ENCODE measurements at places on chromosomes 12 and 14.

DNA sequence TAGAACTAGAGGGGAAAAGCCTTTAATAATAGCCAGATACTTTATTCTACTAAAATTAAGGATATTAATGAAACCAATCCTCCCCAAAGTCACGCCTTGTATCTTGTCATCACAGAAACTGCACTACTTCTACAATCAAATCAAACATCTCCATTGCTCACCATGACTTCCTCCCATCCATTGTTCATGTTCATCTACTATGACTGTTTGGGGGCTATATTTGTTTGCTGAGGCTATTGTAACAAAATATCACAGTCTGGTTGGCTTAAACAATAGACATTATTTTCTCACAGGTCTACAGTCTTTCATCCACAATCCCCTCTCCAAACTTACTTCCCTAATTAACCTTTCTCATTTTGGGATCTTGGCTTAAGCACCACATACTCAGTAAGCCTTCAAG is 193.6 kb upstream of the FSCB start:
- DNase-seq, result no peak

- no peak for DNase-seq
Measured at GRCh38 chr14:81889529-81889928, 355.9 kb upstream of the SEL1L start.

GRCh38 chr12:86261578-86261977 is 5.4 kb upstream of the MGAT4C start:
- no peak for DNase-seq

DNA sequence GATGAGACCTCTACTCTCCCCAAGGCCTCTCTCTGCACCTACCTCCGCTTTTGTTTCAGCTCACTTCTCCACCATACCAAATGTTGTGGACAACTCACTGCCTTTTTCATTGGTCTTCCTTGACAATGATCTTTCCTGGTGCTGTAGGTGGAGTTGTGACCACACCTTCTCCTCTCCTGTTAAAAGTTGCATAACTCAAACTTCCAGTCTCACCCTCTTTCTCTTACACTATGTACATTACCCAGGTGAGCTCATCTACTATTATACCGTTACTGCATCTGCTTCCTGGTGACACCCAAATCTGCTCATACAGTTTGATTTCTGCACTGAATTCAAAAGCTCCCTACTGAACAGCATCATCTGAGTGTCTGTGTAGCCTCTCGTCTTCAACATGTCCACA is 542.8 kb downstream of the GALC start:
- no peak for DNase-seq

GRCh38 chr12:29455087-29455486 is 42.4 kb downstream of the OVCH1 start:
- DNase-seq, result no peak

DNA sequence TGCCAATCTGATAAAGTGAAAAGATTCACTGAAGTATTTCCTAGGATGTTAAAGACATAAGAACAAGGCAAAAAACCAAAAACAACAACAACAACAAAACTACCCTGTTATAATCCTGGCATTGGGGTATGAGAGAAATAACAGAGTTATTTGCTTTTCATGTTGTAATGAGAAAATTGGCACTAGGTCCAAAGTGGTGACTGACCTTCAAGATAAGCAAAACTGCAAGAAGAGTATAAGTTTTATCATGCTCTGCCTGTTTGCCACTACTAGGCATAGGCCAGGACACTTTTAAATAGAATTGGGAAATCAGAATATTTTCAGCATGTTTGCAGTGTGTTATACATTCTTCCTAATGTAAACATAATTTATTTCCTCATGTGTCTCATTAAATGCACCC is 140.1 kb upstream of the CPM start:
- no peak for DNase-seq

DNA sequence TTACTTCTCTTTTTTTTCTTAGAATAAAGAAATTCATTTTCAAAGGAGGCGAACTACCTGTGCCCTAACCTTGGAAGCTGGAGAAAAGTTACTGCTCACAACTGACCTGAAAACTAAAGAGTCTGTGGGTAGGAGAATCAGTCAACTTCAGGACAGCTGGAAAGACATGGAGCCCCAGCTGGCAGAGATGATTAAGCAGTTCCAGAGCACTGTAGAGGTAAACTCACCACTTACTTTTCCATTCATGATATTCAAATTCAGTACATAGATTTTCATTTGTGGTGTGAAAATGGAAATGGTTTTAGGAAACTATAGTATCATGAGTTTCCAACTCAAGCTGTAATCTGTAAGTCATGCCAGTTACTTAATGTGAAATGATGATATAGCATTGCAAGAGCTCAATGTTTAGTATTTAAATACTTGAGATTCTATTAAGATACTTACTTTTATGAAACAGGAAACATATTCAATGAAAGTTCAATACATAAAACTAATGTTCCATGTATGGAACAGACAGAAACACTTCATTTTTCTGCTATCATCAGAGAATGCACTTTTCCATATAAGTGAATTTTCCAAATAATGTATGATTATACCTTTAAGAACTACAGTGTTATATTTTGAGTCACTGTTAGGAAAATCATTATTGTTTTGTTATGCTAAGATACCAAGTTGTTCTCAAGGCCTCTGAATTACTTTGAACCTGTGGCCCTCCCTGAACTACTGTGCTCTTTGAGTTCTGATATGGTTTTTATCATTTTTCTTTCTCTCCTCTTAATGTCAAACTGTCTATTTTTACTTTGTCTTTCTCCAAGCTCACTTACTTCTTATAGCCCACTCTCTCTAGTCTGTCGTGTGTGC is 119.0 kb downstream of the ESR2 start:
- no peak for DNase-seq

DNA sequence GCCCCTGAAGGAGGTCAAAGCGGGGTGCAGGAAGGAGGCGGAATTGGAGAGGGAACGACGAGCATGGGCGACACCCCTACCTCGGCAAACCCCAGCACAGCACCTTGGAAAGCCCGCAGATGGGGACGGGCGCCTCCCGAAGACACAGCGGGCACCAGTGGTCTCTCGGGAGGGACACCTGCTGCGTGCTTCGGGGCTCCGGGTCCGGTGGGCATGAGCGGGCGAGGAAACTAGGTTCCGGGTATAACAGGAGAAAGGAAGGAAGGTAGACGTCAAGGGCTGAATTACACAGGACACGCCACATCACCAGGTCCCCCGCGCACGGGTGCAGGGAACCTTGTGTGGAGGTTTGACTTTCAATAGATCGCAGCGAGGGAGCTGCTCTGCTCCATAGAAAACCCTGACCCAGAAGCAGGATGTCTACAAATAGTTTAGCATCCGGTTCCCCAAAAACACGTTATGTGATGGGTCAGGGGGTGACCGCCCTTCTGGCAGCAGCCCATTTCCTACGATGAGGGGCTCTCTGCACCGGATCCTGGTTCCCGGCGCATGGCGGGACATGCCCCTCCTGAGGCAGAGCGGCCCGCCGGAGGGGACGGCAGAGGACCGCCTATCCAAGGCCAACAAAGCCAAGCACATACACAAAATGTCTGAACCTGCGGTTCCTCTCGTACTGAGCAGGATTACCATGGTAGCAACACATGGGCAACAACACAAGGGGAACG is 196.9 kb downstream of the ALG10 start:
- DNase-seq, result no peak

DNA sequence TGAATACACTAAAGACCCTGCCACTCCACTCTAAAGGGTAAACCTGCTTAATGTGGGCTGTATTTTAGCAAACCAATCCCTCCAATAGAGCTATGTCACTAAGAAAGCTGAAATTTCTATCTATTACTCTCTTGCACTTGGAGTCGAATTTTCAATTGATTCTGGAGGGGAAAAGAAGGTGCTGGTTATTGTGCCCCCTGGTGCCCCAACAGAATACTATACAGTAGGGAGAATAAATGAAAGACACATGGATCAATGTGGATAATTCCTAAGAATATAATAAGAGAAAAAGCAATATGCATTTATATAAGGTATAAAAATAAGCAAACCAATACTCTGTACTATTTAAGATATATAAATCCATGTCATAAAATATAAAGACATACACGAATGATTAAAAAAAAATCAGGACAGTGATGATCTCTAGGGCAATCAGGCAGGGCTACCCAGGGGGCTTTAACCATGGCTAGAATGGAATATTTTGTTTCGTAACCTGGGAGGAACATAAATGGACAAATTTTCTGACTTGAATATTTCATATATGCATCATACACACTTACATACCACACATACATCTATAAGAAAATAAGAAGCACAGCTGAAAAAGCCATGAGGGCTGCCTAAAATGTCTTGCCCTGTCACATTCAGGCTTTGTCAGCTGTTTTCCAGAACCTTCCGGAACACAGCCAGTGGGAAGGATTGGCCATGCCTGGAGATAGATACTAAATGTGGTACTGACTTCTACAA is 54.4 kb downstream of the EFCAB11 start:
- DNase-seq, result peak; percentile 2

DNA sequence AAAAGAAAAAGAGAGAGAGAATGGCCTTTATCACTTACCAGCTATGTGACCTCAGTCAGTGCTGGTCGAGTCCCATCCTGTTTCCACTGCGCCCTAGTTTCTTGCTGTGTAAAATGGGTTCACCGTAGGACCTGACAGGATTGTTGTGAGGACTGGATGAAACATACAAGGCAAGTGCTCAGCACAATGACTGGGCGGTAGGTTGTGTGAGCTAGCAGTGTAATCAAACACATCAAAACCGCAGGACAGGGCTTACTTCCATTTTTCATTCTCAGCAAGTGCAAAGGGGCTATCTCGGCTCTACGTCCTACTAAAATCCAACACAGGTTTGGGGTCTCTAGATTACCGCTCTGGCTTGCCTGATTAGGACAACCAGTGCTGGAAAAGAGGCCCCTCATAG is 36.4 kb upstream of the ATXN2 start:
- DNase-seq, result no peak

DNA sequence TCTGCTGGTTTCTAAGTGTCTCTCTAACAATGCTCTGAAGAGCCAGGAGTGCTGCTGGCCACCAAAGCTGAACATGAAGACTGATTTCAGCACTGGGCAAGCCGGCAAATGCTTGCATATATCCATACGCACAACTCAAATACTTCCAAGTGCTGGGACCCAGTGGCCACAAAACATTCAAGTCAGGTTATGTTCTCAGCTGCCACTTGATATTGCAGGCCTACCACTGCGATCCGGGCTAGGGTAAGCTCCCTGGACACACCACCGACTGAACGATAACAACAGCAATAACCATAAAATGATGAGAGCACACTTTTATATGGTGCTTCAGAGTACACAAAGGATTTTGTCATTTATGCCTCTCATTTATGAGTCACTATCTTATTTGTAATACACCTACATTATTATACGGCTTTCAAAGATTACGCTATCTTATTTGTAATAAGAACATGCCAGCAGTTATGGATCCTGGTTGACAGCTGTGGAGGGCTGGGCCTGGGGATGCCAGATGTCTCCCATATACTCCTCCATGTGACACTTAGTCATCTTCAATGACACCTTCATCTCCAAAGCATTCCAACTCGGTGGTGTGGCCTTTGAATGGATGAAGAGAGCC is 35.5 kb downstream of the CRACR2A start:
- no peak for DNase-seq

DNA sequence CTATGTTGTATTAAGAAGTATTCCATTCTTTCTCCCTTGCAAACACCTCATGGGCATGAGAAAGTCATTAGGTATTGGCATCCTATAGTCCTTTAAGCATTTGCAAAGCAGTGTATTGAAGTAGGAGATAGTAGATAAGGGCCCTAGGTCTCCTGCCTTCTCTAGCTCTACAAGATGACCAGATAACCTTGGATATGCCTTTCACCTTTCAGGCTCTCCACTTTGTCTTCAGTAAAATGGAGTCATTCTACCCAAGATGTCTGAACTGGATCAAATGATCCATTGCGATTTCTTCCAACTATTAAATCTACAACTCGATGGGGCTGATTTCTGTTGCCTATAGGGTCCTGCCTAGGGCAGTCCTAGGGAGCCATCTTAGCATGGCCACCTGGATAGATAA is 132.1 kb upstream of the BTG1 start:
- DNase-seq, result no peak

DNA sequence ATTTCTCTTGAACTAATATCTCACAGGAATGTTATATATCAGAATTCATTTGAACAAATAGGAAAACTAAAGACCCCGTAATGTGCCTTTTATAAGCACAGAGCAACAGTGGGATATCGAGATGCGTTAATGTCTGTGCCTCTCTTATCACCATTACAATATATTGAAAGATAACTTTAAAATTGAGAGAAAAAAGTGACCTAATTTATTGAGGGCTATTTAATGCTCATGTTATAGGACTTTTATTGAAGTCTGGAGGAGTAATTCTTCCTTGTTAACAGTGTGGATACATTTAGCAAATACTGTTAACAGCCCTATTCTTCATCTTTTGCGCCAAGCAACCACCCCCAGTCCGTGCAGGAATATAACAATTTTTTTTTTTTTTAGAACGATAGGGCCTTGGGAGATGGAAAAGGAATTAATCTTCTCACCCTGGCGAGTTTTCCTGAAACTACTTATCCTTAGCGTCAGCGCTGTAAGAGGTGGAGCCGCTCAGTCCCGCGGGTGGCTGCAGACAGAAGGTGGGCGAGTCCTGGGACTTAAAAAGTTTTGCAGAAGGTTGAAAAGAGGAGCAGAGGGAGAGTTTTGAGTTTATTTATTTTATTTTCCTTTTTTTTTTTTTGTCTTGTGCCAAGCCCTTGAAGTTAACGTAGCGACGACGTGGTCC is 11.0 kb downstream of the FOXG1 start:
- no peak for DNase-seq

- no peak for DNase-seq
Measured at GRCh38 chr12:93594766-93595311, 22.4 kb downstream of the SOCS2 start.

DNA sequence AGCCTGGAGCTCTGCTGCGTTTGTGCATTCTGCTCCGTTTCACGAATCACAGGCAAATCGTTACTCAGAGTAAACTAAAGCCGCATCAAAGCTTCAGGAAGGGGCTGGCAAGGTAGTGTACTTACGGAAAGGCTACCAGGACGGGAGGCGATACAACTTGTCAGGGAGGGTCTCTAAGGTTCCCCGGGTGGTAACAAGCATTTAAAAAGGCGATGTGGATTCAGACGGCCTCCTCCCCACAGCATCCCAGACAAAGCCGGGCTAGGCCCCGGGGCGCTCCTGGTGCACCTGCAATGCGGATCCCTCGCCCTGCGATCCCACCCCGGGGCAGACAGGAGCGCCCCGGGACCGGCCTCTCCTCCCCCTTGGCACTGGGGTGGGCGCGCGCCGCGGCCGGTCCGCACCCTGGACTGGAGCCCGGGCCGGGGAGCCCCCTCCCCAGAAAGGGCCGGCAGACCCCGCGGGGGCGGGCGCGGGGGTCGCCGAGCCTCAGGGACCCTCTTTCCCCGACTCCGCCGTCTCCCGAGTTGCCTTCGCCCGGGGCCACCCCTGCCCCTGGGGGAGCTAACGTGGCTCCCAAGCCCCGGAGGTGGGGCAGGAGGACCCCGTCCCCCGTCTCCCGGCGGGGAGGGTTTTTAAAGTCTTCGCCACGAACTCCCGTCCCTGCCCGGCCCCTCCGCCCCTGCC is 718 bp downstream of the CCDC92 start:
- peak; percentile 11 for DNase-seq
